ENCODE measurements at places on chromosomes 13 and 19. TPM values are rescaled to one million over a fixed set of nuclear protein-coding genes. Genes with fewer than 3 reads are reported as not detected.

RASGRP4 gene
- total RNA-seq, result 1.4 TPM

DNA sequence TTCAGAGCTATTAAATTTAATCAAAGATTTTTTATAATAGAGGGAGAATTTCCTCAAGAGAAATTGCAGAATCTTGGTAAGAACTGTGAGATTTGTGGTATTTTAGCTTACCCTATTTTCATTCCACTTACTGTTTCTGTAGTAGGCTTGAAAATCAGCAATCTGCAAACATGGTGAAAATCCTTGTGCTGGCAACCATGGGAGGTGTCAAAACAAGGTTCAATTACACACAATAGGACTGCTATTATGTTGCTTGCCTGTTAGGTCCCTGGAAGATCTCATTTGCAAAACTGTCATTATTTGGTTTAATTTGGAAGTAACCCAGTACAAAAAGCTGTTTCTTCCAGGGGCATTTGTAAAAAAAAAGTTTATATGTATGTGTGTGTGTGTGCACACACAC is 662.8 kb upstream of the SLITRK6 start:
- DNase-seq, result no peak

FAM98C gene
- 11.7 TPM for total RNA-seq

- DNase-seq, result no peak
Observed at GRCh38 chr13:66212511-66212910, 1017.6 kb downstream of the PCDH9 start.

SCAMP4 gene
- 23.1 TPM for total RNA-seq

- DNase-seq, result no peak
Observed at GRCh38 chr13:44365008-44365407, 8.6 kb upstream of the SERP2 start.

DNA sequence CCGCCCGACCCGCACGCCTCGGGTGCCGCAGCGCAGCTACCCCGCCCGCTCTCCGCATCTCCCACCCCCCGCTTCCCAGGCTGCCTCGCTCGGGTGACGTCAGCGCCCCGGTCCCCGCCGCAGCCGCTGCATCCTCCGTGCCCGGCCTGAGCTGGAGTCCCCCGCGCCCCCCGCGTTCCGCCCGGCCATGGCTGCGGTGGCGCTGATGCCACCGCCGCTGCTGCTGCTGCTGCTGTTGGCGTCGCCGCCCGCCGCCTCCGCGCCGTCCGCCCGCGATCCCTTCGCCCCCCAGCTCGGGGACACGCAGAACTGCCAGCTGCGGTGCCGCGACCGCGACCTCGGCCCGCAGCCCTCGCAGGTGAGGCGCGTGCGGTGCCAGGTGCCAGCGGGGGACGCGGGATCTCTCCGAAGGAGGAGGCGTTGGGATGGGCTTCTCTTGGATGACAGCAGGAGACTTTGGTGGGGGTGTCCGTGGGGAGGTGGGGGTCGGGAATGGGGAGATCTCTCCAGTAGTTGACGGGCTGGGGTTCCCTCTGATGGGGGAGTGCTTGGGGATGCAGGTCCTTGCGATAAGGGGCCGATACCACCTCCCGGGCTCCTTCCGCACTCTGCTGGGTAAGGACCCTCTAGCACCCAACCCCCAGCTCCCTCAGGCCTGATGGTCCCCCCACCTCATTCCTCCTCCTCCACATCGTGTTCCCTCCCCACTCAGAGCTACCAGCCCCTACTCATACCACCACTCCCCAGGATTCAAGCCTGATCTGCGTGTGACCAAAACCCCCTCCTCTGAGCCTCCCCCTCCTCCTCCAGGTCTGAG is at the start of gene TMEM59L:
TSS of gene TMEM59L (plus strand) at position 99 of the 817 bp plus-strand sequence. CDS start at position 188, 89 bp downstream.
- peak; percentile 45 for DNase-seq

SMIM44 gene
- total RNA-seq, result not detected

KLHL26 gene
- total RNA-seq, result 10.3 TPM

DNAJC3 gene
- total RNA-seq, result 16.8 TPM

- DNase-seq, result no peak
Observed at GRCh38 chr19:53532362-53532761, 5.6 kb upstream of the ZNF331 start.

GRK1 gene
- total RNA-seq, result 0.09 TPM

DNA sequence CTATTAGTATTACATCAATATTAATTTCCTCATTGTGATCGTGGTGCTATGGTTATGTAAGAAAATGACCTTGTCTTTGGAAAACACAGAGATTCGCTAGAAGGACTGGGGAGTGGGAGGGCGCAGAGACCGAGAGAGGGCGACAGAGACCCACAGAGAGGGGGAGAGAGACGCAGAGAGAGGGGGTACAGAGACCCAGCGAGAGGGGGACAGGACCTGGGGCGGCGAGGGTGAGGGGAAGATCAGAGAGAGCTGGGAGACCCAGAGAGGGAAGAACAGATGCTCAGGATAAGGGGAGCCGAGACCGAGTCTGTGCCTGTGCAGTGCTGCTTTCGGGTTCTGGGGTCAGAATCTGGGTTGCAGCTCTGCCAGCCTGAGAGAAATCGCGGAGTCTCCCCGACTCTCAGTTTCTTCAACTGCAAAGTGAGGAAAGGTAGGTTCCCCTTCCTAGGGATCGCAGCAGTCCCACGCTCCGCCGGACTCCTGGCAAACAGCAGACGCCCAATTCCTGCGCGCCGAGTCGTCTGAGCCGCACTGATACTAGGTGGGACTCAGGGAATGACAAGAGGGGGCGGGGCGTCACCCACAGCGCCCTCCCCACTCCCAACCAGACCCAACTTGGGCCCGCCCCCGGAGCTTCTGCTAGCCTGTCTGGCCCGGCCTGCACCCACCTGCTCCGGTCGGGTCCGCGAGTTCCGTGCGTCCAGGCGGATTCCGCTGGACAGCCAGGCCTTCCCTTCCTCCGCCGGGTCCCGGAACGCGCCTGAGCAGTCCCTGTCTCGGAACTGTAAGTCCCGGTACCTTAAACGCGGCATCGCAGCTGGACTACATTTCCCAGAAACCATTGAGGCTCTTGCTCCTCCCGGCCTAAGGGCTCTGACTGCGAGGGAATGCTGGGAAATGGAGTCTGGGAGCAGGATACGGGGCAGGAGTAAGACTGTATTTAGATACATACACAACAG is 15.3 kb downstream of the IZUMO2 start:
- DNase-seq, result peak; percentile 78

DNA sequence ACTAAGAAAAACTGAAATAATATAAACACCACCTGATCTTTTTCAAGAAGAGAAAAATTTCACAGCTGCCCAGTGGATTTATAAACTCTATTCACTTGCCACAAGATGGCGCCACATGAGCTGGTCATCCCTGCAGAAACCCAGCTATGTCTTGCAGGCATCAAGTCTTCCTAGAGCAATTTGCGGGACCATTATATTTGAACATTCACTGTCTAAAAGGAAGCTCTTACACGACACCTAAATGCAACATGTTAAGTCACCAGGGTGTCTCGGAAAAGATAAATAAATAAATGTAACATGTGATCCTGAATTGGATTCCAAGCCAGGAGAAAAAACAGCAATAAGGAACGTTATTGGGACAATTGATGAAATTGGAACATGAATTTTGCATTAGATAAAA is 20.3 kb upstream of the AKT2 start:
- DNase-seq, result peak; percentile 82

Data from activated CD8-positive, alpha-beta T cell treated with anti-CD3 and anti-CD28 coated beads for 36 hours (primary cell).